Small intestine (tissue), 16 donors: ENCODE measurements at places on chromosomes 12 and 14. TPM values are rescaled to one million over a fixed set of nuclear protein-coding genes. Genes with fewer than 3 reads are reported as not detected.

The GALNT8 gene
- polyA plus RNA-seq: 6.8 TPM

The PLEK2 gene
- polyA plus RNA-seq: 55.7 TPM

GRCh38 chr12:73798523-73798922, 739.1 kb upstream of the ATXN7L3B start:
- no peaks in the 10 kb centered on the region for H3K27me3 ChIP-seq
- H3K27ac ChIP-seq: no peak overlapping the region
- no peaks in the 10 kb centered on the region for H3K4me1 ChIP-seq
- DNase-seq: no peak
- no peaks in the 10 kb centered on the region for H3K36me3 ChIP-seq

DNA sequence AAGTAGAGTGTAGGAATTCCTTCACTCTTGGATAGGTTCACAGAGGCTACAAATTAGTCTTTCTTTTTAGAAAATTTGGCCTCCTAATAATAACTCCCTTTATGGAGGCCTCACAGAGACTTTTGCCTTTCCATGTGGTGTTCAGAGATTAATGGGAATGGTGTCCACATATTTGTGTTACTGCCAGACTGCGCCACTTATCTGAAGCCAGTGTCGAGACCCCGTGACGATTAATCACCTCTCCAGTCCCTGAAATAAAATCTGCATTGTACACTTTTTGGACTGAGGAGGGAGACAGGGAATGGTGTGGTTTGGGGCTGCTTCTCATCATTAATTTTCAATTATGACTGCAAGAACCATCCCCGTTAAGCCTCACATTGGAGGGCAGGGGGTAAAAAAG, 980.5 kb downstream of the FLRT2 start:
- H3K27me3 ChIP-seq: no peaks in the 10 kb centered on the region
- no peak for DNase-seq
- no peak overlapping the region for H3K27ac ChIP-seq
- H3K36me3 ChIP-seq: no peaks in the 10 kb centered on the region
- H3K4me3 ChIP-seq: no peak overlapping the region

DNA sequence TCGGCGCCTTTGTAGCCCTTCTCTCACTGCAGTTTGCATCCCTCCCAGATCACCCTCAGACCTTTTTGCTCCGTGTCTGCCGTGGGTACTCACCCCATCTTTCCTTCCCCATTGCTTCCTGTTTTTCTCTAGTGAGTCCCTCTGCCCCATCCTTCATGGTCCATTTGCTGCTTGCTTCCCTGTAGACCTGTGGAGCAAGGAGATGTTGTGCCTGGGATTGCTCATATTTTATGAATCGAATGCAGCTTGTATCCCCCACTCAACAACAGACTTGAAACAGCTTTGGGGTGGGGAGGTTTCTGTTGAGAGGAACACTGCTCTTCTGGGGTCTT, 661 bp downstream of the DENR start:
- no peak for DNase-seq
- H3K4me3 ChIP-seq: peak overlapping the region; percentile 64
- no peaks in the 10 kb centered on the region for H3K27me3 ChIP-seq
- peak overlapping the region; percentile 62 for H3K27ac ChIP-seq

GRCh38 chr12:113267621-113268020, 46.4 kb downstream of the TPCN1 start:
- no peaks in the 10 kb centered on the region for H3K27me3 ChIP-seq
- H3K4me1 ChIP-seq: no peaks in the 10 kb centered on the region
- H3K27ac ChIP-seq: no peak overlapping the region
- no peak overlapping the region for H3K4me3 ChIP-seq

GRCh38 chr12:100381379-100381778, 24.5 kb downstream of the SLC17A8 start:
- no peaks in the 10 kb centered on the region for H3K36me3 ChIP-seq
- DNase-seq: no peak
- no peak overlapping the region for H3K4me3 ChIP-seq
- H3K27me3 ChIP-seq: no peaks in the 10 kb centered on the region
- no peaks in the 10 kb centered on the region for H3K4me1 ChIP-seq
- no peak overlapping the region for H3K27ac ChIP-seq

DNA sequence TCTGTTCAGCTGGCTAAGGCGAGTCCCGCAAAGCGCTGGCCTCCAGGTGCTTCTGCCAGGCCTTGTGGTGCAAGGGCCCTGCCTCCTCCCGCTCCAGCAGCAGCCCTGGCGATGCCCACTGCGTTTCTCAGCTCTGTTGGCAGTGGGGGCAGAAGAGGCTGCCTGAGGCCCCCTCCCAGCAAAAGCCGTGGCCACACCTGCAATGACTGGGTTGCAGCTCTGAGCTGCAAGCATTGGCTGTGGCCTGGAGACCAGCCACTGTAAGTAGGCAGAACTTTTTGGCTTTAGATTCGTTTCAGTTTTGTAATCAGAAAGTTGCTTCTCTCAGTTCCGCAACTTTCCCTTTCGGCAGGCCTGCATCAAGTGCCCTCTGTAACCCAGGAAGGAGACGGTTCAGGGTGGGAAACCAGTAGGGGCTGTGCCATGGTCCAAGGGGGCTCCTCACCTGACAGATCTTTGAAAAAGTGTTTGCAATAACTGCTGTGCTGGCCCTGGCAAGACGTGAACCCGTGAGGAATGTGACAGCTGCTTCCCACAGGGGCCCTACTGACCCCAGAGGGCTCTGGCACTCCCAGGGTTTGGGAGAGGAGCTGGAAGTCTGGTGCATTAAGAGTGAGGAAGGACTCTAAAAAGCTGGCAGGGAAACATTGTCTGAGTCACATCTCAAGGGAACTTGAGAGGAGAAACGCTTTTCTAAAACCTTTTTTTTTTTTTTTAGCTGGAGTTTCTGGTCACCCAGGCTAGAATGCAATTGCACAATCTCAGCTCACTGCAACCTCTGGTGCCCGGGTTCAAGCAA, 54.5 kb upstream of the MAX start:
- H3K4me1 ChIP-seq: no peaks in the 10 kb centered on the region
- peak overlapping the region; percentile 77 for H3K27ac ChIP-seq
- no peaks in the 10 kb centered on the region for H3K27me3 ChIP-seq
- no peaks in the 10 kb centered on the region for H3K36me3 ChIP-seq
- DNase-seq: no peak

- H3K27ac ChIP-seq: no peak overlapping the region
- no peaks in the 10 kb centered on the region for H3K36me3 ChIP-seq
- H3K27me3 ChIP-seq: no peaks in the 10 kb centered on the region
- no peaks in the 10 kb centered on the region for H3K4me1 ChIP-seq
These were observed 753.6 kb upstream of the STXBP6 start for GRCh38 chr14:25803386-25804018.

DNA sequence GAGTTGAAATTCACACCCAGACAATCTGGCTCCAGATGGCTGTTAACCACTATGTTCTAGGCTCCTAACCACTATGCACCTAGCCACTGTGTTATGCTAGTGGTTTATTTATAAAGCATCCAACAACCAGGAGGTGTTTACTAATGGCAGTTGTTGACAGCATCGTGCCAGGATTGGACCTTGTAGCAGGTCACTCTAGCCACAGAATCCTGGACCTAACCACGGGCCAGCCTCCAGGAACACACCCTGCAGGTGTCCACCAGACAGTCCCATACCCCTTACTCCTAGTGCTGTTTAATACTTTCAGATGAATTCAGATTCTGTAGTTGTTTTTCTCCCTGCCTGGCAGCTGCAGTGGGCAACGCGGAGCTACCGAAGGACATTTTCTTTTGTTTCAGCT, 109.4 kb upstream of the MYL2 start:
- no peak for DNase-seq
- H3K4me1 ChIP-seq: no peaks in the 10 kb centered on the region
- H3K4me3 ChIP-seq: no peak overlapping the region
- no peaks in the 10 kb centered on the region for H3K36me3 ChIP-seq
- no peak overlapping the region for H3K27ac ChIP-seq

DNA sequence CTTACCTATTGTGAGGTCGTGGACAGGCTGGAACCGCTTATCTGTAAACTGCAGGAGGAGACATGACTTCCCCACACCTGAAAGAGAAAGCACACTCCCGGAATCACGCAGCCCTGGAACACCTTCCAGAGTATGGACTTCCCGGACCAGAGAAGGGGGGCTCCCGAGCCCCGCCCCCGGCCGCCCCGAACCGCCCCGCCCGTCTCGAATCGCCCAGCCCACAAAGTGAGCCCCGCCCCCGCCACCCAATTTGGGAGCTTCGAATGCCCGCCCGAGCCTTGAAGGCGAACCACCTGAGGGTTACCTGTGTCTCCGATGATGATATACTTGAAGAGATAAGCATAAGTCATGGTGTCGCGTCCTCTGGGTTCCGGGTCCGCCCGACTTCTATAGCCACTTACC, 235 bp downstream of the RAB2B start:
- H3K4me3 ChIP-seq: peak overlapping the region; percentile 91
- peak; percentile 92 for DNase-seq
- peaks cover 2% of the 10 kb centered on the region for H3K4me1 ChIP-seq
- H3K27ac ChIP-seq: peak overlapping the region; percentile 73
- no peaks in the 10 kb centered on the region for H3K36me3 ChIP-seq
- H3K27me3 ChIP-seq: no peaks in the 10 kb centered on the region

DNA sequence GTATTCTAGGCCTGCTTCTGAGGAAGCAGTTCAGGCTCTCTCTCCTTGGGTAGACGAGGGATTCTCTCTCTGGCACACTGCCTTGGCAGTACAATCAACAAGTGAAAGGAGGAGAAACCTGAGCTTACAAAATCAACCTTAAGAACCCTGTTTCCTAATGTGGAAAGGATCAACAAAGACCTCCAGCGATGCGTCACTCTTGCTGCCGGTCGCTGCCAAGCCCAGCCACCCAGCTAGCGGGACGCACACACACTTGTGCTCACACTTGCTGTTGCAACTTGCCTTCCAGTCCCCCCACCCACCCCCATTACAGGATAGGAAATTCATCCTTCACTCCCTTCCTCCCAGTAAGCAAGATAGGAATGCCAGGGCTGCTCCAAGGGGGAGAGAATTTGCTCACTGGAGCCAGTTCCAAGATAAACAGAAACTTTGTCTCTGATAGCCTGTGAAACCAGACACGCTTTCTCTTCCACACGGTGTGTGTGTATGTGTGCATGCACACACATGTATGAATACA, 144.3 kb downstream of the BCL11B start:
- no peak for DNase-seq
- no peak overlapping the region for H3K4me3 ChIP-seq
- H3K27ac ChIP-seq: no peak overlapping the region
- H3K27me3 ChIP-seq: no peaks in the 10 kb centered on the region
